HAP-1 (cell line): ENCODE measurements at places on chromosomes 1 and 21.

GRCh38 chr1:6512245-6512907 lies 20.9 kb upstream of the PLEKHG5 start:
- no peak for DNase-seq

DNA sequence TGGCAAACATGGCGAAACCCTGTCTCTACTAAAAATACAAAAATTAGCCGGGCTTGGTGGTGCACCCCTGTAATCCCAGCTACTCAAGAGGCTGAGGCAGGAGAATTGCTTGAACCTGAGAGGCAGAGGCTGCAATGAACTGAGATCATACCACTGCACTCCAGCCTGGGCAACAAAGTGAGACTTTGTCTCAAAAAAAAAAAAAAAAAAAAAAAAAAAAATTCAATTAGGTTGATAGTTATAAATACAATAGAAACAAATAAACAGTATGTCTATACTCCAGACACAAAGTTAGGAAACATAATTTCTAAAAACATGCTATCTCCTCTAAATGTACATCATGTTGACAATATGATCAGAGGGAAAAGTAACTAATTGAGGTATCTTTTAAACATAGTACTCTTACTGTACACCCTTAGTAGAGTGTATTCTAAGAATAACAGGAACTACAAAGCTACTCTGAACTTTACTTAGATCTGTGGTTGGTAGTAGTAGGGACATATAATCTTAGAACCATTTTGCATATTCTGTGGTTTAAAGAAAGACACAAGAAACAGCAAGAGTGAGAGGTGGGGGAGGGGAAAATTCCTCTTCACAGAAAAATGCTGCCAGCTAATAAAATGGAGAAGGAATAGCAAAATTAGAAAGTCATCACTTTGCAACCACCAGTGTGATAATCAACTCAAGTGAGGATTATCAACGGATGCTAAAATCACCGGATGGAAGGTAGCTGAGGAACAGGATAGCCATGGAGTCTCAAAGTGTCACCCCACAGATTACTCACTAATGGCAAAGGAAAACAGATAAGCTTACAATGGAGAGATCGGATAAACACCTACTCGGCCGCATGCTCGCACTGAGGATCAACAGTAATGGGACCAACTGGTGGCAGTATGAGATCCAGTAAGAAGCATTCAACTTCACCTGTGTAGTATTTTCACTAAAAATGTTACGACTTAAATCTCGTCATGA lies 35.0 kb downstream of the MTOR start:
- no peak for DNase-seq

GRCh38 chr1:94335950-94336349 lies 82.2 kb upstream of the ABCD3 start:
- DNase-seq: peak; percentile 70

DNA sequence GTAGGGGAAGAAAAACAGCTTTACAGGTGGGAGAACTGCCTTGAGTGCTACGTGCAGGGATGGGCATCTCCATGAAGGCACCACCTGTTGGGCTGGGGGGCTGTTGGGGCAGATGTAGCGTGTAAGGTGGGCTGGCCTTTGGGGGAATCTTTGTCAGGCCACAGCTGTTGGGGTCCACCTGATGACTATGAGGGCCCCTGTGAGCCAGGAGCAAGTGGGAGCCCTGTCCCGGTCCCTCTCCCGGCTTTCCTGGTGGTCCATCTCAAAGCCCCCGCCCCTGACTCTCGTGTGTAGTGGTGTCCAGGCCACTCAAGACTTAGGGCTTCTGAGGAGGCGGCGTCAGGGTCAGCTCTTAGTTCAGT lies 13.5 kb downstream of the SLC37A1 start:
- DNase-seq: no peak

GRCh38 chr1:26831546-26832248 lies 5.2 kb downstream of the ZDHHC18 start:
- DNase-seq: no peak

DNA sequence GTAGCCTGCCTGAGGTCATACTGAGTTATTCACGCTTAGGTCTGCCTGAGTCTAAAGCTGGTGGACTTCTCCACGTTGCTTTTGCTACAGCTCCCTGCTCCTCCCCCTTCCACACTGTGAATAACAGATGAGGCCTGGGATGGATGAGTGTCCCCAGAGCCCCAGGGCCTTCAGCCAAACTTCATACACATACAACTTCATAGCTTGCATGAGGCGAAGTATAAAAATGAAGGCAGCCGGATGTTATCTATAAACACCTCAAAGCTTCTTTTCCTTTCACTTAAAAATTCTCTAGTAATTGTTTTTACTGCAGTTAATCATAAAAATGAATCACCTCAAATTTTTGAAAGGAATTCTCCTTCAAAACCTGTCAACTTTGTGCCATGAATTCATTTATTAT lies 70.2 kb downstream of the DAB1 start:
- DNase-seq: no peak
